Brain (organoid and tissue), 16 donors: ENCODE measurements at places on chromosomes 4 and X. TPM values are rescaled to one million over a fixed set of nuclear protein-coding genes. Genes with fewer than 3 reads are reported as not detected.
A peak's percentile ranks its signal among the peaks of the same experiment; 100 is the strongest.

The SYP gene
- polyA plus RNA-seq, result 207 TPM

The TREX2 gene
- polyA plus RNA-seq, result not detected

The ARHGAP36 gene
- polyA plus RNA-seq, result 0.46 TPM

The F11 gene
- polyA plus RNA-seq, result not detected

The HS6ST2 gene
- polyA plus RNA-seq, result 0.41 TPM

The BEX5 gene
- polyA plus RNA-seq, result 30.0 TPM

The CCDC149 gene
- polyA plus RNA-seq, result 9.2 TPM

The NALF2 gene
- polyA plus RNA-seq, result 4.8 TPM

The XAGE1A gene
- polyA plus RNA-seq, result not detected

The TEX13C gene
- not detected for polyA plus RNA-seq

The PSAPL1 gene
- not detected for polyA plus RNA-seq

The BANK1 gene
- polyA plus RNA-seq, result 0.22 TPM

The HSFX1 gene
- 2.5 TPM for polyA plus RNA-seq

The SLC6A14 gene
- polyA plus RNA-seq, result not detected

DNA sequence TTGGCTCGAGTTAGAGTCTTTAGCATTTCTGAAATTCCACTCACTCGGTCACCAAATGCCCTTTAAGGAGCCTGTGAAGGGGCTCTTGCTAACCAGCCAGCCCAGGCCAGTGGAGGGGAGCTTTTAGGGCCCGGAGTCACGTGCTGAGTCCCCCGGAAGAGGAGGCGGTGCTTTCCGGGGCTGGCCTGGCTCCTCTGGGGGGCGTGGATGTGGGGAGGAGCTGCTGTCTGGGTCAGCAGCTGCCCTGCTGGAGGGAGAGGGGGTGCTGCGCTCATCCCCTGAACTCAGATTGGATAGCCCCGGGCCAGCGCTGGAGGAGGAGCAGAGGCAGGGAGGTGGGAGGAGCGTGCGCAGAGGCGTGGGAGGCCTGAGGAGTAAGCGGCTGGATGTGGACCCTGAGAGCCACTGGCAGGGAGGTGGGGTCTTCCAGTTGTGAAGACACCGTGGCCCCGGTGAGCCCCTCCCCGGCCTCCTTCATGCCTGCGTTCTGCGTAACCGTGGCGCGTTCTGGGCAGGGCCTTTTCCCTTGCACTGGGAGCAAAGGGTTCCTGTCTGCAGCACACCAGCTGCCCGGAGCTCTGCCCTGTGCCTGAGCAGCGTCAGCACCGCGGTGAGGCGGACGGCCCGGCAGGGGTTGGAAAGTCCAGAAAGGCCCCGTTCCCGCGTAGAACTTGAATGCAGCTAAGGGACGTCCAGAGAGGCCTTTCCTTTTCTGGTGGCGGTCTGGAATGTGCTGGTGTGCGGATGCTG, 19.7 kb downstream of the MAEA start:
- peak; percentile 85 for DNase-seq

DNA sequence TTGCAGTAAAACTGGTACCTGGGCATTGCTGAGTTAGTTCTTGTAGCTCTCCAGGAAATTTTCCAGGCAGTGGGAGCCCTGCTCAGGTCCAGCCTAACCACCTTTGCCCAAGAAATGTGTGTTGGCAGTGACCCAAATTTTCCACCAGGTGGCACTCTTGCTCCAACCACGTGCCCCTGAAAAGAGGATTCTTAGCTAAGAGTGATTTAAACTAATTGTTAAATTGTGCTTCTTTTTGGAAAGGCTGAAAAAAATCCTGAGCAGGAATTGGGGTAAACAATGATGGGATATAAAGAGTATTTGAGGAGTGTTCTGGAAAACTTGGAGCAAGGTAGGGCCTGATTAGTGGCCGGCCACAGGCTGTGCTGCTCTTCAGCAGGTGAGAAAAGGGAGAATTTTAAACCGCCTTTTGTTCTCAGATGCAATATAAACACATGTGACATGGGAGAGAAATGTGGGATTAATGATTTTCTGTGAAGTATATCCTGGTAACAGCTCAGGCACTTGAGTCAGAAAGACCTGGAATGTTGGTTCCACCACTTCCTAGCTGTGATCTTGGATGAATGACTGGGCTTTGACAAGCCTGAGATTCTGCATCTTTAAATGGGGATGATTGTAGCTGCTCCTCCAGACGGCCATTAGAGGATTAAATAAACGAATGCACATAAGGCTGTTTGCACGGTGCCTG, 219.6 kb downstream of the PTTG2 start:
- DNase-seq, result peak; percentile 89

DNA sequence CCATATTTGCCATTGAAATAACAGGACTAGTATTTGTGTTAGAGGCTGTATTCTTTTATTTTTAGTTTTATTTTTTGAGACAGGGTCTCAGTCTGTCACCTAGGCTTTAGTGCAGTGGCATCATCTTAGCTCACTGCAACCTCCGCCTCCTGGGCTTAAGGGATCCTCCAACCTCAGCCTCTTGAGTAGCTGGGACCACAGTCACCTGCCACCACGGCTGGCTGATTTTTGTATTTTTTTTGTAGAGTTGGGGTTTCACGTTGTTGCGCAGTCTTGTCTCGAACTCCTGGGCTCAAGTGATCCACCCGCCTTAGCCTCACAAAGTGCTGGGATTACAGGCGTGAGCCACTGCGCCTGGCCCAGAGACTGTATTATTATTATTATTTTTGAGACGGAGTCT, 15.3 kb downstream of the TMEM131L start:
- no peak for DNase-seq

DNA sequence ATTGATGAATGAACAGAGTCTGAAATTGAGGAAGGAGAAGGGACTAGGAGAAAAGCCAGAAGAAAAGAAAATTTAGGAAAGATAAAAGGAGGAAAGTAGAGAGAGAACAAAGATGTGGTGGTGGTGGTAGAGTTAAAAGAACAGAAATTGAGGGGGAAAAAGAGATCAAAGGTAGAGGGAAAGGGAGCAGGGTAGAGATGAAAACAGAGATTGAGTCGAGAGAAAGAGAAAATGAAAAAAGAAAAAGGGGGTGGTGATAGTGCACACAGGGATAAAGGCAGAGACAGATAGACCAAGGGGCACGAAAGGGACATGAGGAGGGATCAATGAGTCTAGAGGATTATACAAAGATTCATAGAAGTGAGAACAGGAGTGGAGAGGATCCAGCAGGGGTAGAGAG, 3.9 kb downstream of the ALAS2 start:
- DNase-seq, result no peak

GRCh38 chrX:109785053-109785452, 52.0 kb upstream of the ACSL4 start:
- no peak for DNase-seq

DNA sequence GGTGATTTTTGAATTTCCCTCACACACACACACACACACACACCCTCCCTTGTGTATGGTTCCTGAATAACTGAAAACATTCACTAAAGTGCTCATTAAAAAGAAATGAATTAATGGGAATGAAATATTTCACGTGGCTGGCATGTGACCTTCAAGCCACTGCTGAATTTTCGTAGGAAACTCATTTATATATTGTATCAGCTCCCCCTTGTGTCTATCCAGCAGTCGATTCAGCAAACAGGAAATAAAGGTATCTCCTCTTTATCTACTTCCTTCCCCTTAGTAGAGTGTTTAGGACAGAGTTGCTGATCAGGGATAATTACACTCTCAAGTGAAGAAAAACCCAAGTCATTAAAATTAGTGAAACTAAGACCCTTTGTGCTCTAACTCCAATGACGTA, 912.6 kb upstream of the LCORL start:
- DNase-seq, result no peak

DNA sequence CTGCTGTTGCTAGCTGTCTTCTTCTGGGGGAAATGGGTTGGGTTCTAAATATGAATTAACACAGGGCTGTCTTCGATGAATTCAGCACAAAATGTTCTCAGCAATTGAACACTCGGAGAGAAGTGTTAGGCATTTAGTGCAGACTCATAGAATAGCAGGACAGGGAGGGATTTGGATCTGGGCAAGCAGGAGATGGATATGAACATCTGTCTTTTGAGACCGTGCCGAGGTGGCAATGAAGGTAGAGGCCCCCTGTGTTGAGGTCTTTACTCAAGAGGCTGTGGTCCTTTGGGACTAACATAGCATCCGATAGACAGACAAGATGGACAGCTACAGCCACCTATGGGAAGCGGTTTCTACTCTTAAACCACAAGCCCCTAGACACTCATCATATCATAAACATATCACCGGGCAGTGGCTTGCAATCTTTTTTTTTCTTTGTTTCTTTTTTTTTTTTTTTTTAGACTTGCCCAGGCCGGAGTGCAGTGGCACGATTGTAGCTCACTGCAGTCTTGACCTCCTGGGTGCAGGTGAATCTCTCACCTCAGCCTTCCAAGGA, 6.7 kb downstream of the CD99 start:
- DNase-seq, result no peak

GRCh38 chr4:168588916-168589531, 92.2 kb downstream of the PALLD start:
- DNase-seq, result no peak

- DNase-seq, result no peak
These were observed 31.5 kb upstream of the KLHL2 start for GRCh38 chr4:165175879-165176278.

DNA sequence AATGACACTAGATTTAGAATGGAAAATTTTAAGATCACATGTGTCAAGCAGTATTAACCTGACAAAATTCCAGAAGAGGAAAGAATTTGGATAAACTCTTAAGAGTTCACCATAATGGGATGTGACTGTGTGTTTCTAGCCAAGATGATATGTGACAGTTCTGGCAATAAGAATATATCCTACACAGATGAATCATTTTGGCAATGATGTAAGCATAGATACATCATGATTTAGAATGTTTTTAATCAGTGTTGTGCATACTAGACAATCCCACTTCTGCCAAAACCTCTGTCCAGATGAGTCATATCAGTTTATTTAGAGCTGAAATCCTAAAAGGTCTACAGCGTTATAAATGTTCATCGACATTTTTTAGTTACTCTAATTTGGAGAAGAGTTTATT, 48.8 kb downstream of the PTCHD1 start:
- no peak for DNase-seq

- DNase-seq, result no peak
These were observed 162.6 kb downstream of the BMPR1B start for GRCh38 chr4:94920369-94920768.

- no peak for DNase-seq
These were observed 51.5 kb downstream of the TSPAN5 start for GRCh38 chr4:98606894-98607293.

DNA sequence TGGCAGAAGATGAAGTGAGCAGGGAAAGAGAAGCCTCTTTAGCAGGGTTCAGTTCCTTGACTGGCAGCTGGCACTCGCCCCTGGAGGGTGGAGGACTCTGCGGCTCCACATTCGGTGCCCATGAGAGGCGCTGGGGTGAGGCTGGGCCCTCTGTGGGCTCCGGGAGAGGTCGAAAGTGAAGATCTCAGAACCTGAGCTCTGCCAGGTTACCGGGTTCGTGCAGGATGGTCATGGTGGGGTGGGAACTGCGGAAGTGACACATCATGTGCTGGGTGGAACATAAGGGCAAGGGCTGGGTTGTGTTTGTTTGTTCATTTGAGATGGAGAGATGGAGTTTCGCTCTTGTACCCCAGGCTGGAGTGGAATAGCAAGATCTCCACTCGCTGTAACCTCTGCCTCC, 44.2 kb downstream of the TRIM61 start:
- no peak for DNase-seq

GRCh38 chrX:114006664-114007063, 577.2 kb upstream of the HTR2C start:
- no peak for DNase-seq

GRCh38 chrX:90617710-90618325, 696.1 kb downstream of the TGIF2LX start:
- DNase-seq, result no peak

GRCh38 chrX:136028383-136028984, 43.2 kb downstream of the SLC9A6 start:
- peak; percentile 82 for DNase-seq

- peak; percentile 7 for DNase-seq
These were observed 47.6 kb upstream of the NEUROG2 start for GRCh38 chr4:112563431-112564200.

GRCh38 chr4:84063619-84064018, 435.5 kb downstream of the NKX6-1 start:
- DNase-seq, result no peak

DNA sequence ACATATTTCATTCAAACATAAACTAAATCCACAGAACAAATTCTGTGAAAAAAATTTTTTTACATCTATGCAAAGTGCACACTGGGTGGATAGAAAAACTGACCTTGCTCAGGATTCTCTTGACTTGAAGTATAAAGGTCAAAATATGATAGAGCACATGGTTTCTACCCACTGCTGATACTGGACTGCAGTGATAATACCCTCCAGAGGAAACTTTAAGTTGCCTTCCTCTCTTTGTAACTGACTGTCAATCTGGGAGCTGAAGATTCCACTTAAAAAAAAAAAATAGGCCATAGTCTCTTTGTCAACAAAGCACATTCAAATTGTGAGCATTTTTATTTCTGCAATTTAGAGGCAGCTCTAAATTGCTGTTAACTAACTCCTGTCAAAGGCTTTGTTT, 3.2 kb upstream of the AMMECR1 start:
- no peak for DNase-seq

GRCh38 chr4:88859191-88859812, 161.7 kb upstream of the NAP1L5 start:
- no peak for DNase-seq

GRCh38 chr4:125042041-125042440, 272.7 kb upstream of the FAT4 start:
- no peak for DNase-seq

- peak; percentile 23 for DNase-seq
These were observed 518.0 kb downstream of the TMA16 start for GRCh38 chr4:164012396-164013027.

GRCh38 chr4:168353746-168354145, 35.2 kb upstream of the DDX60 start:
- DNase-seq, result no peak

DNA sequence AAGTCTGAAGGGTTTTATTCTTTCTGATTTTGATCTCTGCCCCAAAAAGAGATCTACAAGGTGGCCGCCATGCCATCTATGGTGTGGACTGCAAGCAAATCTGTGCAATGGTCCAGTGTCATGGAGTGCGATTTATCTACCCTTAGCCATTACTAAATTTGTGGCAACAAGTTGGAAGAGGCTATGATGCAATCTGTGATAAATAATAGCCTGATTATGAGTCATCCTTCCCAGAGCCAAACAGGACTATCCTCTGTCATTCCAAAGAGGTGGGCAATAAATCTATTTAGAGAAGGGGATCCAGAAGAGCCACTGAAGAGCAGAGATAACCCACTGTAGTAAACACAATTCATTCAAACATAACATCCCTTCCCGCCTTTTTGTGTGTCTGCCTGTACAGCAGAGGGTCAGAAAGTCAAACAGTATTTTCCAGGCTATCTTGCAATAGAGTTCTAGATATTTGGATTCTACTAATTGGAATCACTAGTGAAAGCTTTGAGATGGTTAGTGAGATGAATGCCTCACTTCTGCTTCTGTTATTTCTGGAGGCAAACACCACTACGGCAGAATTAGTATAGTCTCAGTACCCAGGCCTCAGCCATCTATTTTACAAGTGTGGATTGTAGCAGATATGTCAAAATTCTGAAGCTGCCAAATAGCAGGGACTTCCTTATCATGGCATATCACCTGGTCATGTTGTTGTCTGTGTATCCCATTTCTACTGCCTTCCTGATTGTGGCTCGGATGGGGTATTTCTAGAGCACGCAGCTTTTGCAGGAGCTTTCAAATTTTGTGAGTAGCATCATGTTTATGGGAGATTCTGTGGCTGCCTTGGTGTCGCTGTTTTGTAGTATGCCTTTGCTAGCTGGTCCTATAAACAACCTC, 192.0 kb downstream of the SMIM20 start:
- no peak for DNase-seq

- DNase-seq, result no peak
These were observed 2.0 kb downstream of the ATP6AP2 start for GRCh38 chrX:40582811-40583210.

- DNase-seq, result peak; percentile 52
These were observed 42.7 kb downstream of the CNOT6L start for GRCh38 chr4:77776182-77777134.
